ENCODE measurements at places on chromosomes 2 and 18.

DNA sequence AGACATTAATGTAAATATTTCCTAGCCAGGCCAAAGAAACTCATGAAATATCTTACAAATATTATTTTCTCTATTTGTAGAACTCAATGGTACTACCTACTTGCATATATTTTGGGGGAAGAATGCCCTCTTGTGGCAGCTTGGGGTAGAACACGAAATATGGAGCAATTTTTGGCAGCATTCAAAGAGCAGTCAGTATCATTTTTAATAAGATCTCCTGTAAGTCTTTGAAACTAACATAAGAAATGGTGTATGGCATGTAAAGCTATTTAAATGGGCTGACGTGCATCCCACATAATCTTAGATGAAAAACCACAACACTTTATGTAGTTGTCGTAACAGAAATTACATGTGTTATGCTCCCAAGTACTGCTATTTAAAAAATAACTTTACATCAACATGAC is 62.3 kb upstream of the CCDC195 start:
- peak; percentile 41 for DNase-seq

- no peak for DNase-seq
Measured at GRCh38 chr2:20992201-20992711, 51.6 kb downstream of the APOB start.

DNA sequence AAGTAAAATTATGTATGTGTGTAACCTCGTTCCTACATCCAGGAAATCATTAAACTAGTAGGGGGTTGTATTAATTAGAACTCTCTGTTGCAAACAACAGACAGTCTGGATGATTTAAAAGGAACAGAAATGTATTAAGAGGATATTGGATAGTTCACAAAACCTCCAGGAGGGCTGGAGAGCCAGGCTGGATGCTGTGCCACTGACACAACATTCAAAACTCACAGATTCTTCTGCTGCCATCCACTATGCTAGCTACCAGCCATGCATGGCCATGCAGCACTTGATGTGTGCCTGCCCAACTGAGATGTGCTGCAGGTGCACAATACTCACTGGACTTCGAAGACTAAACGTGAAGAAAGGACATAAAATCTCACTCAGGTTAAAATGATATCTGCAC is 48.2 kb upstream of the SH3RF3 start:
- no peak for DNase-seq

DNA sequence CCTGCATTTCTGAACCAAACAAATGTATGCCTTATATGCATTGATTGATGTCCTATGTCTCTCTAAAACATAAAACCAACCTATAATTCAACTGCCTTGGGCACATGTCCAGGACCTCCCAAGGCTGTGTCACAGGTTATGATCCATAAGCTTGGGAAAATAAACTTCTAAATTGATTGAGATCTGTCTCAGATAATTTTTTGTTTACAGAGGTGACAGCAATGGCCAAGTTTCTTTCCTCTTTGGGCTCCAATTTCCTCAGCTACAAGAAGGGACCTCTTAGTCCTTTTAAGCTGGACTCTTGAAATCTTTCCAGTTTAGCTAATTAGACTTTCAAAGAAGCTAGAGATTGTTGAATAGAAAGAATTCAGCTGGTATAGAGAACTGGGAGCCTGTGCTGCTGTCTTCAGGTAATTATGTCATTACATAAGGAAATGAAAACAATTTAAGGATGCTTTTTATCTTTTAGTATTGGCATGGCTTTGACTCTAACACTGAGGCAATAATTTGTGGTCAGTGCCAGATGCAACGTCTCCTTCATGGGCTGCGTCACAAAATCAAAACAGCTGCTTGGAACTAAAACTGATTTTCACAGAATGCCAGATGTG is 412.1 kb upstream of the TRIB2 start:
- DNase-seq: no peak

GRCh38 chr2:100408941-100409340 is 8.5 kb downstream of the CHST10 start:
- no peak for DNase-seq

GRCh38 chr2:129758784-129759471 is 220.5 kb upstream of the RAB6C start:
- no peak for DNase-seq

- DNase-seq: no peak
Measured at GRCh38 chr2:102591491-102592045, 27.8 kb upstream of the SLC9A2 start.

DNA sequence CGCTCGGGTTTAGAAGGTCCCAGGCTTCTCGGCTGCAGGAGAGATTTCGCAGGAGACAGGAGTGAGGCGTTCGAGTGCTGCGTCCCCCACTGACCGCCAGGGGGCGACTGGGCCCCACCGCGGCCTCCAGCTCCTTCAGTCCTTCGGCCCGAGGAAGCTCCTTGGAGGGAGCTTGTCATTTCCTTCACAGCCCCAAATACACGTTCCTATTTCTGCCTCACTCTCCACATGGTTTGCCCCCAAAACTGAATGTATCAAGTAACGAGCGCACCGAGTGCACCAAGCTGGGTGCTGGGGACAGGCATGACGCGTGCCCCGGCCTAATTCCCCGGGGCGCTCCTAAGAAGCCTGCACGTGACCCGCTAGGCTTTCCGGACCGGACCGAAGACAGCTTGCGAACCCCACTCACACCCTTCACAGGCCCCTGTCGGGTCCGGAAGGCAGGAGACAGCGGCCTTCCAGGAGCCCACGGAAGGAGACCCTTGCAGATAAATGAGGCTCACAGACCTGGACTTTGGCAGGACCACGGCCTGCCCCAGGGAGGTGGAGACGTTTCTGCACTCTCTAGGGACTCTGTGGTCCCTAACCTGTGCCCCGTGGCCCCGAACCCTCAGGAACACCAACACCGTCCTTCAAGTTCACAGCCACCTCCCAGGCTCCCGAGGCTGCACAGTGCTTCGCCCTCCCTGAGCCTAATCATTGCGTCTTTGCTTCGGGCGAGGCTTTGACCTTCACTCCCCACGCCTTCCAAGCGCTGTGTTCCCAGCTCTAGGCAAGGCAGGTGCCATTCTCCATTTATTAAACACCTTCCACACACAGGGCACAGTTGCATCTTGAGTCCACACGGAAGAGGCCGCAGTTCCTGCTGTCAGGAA is 13.0 kb upstream of the FAHD2A start:
- peak; percentile 6 for DNase-seq

GRCh38 chr2:60311524-60311923 is 241.9 kb downstream of the BCL11A start:
- DNase-seq: no peak

DNA sequence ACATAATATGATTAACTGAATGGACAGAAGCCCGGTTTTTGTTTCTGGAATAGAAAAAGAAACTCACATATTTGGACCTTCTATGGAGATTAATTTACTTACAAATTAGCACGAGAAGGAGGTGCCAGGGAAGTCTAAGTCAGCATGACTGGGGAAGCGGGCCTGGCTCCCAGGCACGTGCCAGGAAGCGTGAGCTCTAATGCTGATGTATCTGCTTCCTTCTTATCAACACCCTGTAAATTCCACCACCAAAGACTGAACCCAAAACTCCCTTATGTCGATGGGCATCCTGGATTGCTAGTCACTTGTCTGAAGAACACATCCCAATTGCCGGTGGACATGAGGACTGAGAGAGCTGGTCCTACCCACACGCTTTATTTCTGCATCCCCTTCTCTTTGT is 134.5 kb downstream of the GALNT14 start:
- no peak for DNase-seq

GRCh38 chr18:73381699-73382036 is 513.9 kb upstream of the NETO1 start:
- DNase-seq: no peak

DNA sequence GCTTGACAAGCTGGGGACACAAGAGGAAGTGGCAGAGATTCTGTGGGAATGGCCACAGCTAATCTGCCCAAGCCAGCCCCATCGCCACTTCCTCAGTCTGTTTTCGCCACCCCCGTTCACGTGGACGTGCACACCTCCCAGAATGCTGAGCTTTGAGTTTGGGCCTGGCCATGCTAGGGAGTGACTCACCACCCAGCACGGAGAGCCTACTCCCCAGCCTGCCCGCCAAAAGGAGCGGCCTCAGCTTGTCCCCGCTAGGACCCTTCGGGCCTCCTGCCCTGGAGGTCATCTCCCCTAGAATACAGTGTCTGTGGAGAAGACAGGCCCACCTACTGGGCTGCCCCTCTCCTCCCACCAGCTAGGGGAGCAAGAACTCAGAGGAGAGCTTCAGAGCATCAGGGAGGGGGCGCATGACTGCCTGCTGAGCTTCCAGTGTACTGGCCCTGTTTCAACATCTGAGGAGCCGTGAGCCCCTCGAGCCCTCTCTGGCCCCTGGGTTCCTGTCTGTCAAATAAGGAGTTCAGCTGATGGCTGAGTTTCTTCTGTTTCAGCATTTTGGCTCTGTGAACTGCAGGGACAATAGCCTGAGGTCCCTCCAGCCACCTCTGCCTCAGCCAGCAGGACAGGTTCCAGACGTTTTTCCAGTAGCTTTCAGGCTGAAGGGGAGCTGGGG is 5.1 kb downstream of the SLC35F6 start:
- DNase-seq: no peak

GRCh38 chr2:186757009-186757408 is 63.1 kb downstream of the FAM171B start:
- DNase-seq: no peak

DNA sequence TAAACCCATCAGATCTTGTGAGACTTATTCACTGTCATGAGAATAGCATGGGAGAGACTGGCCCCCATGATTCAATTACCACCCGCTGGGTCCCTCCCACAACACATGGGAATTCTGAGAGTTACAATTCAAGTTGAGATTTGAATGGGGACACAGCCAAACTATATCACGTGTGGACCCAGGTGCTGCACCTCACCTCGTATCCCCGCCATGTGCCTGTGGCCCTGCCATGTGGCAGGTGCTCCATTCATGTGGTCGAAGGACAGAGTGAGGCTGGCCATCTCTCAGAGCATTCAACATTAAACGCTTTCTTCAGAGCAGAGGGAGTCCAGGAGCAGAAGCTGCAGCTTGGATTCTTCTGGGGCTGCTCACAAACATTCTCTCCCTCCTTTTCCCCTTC is 32.3 kb downstream of the MROH2A start:
- no peak for DNase-seq

DNA sequence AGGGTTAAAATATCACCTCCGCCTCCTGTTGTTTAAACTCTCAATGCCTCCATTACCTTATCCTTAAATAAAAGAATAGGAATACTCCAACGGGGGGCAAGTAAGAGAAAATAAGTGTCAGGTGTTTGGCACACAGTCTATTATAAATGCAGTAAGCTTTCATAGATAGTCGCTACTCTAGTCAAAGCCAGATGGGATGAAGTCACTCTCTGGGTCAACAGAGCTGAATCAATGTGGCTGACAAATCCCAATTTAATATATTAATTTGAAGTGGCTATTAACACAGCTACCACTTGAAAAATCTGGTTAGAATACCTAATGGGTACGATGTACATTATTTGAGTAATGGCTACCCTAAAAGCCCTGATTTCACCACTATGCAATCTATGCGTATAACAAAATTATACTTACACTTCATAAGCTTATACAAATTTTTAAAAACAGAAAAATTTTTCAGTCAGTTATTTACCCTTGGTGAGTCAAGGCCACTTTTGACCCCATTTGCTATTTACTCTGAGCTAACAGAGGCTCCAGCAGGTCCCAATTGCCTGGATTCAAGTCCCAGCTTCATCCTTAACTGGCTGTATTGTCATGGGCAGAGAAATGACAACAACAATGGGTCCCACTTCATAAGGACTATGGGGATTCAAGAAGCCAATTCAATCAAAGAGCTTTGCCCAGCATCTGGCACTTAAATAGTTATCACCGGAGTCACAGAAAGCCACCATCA is 167.5 kb upstream of the PID1 start:
- no peak for DNase-seq

DNA sequence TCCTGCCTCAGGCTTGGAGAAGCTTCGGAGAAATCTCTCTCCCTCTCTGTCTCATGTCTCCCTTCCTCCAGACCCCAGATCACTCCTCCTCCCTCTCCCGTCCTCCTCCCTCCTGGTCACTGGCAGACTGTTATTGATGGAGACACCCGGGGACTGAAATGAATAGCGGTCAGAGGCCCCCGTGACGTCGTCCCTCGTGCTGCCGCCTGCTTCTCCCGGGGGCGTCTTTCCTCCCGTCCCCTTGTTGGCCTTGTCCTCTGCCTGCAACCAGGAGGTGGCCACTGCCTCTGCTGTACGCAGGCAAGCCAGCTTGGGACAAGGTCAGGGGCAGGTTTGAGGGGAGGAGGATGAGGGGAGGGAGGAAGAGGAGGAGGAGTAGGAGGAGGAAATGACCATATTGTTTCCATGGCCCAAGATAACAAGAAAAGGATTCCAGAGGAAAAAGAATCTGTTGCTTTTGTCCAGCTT is 78.2 kb downstream of the CELF4 start:
- no peak for DNase-seq

DNA sequence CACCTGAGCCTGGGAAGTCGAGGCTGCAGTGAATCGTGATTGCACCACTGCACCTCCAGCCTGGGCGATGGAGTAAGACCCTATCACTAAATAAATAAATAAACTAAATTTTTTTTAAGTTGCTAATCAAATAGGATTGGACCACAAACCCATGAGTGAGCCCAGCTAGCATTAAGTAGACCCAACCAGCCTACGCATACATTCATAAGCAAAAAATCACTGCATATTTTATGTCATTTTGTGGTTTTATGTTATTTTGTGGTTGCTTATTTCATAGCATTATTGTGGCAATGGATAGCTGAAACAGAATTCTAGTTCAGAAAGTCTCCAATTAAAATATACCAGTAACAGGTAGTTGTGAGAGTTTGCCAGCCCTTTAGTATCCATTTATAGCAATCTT is 29.1 kb upstream of the ZC3H15 start:
- DNase-seq: no peak

GRCh38 chr18:63376538-63376937 is 9.5 kb upstream of the KDSR start:
- no peak for DNase-seq

DNA sequence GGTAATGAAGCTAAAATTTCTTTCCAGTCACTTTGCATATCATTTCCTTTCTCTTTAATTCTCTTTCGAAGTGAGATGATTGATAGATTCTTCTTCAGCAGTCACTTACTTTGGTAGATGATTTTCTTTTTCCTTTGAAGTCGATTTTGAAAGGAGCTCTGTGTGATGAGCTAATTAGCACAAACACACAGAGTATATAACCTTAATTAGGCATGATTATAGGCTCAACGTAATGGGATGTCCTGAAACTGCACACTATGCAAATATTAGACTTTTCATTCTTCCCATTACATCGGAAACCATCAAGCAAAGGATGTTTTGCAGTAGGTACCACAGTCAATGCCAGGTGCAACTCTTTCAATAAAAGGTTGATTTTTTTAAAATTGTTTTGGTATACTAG is 6.4 kb upstream of the CTLA4 start:
- peak; percentile 52 for DNase-seq

GRCh38 chr2:207202645-207203044 is 36.9 kb upstream of the KLF7 start:
- no peak for DNase-seq

DNA sequence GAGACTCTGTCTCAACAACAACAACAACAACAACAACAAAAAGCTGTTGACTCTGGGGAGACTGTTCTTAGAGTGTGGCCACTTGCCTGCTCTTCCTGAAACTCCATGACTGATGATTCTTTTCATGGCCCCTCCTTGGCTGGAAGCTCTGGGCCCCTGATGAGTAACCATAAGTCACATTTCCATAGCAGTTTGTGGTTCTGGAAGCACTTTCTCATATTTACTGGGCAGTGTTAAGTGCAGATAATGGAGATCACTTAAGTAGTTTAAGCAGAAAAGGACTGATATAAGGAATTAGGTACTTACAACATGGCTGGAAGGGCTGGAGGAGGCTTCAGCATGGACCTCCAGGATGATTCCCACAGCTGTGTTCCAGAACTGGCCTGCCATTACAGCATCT is 147.3 kb upstream of the DLX2 start:
- no peak for DNase-seq

GRCh38 chr2:215105607-215106354 is 32.6 kb downstream of the ABCA12 start:
- DNase-seq: no peak
